Right ventricle myocardium superior (tissue), 1 donor: ENCODE measurements at places on chromosomes 5 and 9.
A peak's percentile ranks its signal among the peaks of the same experiment; 100 is the strongest.

DNA sequence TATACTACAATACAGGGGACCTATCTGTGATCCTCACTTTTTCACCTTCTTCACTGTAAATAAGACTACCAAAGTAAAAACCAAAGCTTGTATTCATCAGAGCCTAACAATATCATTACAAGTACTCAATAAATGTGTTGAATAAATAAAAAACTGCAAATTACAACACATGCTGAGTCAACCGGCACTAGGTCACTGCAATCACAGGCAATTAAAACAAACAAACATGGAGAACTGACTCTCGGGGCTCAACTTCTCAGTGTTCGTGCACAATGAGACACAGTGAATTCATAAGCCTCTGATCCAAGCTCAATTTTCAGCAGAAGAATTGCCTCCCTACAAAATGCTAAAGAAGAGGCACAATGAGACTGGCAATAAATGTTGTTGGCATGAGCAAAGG lies 69.2 kb downstream of the CDK5RAP2 start:
- DNase-seq: no peak

GRCh38 chr5:24005384-24005783 lies 498.0 kb downstream of the PRDM9 start:
- no peak for DNase-seq

GRCh38 chr5:141850786-141851185 lies 27.4 kb downstream of the PCDH1 start:
- DNase-seq: no peak

GRCh38 chr9:97387936-97388684 lies 23.8 kb upstream of the TDRD7 start:
- no peak for DNase-seq

DNA sequence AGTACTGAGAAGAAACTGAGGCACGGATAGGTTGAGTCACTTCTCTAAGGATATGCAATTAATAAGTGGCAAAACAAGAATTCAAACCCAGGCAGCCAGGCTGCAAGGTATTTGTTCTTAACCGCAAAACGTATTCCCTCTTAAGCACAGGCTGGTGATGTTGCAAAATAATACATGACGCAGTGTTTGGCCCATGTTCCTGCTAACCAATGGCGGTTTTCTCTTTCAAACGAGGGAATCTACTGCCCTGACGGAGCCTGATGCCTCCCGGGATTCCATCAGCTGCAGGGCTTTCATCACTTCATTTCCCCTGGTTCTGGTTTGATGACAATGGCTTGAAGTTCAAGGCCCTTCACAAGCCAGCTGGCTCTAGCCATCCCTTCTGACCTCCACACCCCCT lies 154.8 kb downstream of the SLIT3 start:
- DNase-seq: peak; percentile 46

DNA sequence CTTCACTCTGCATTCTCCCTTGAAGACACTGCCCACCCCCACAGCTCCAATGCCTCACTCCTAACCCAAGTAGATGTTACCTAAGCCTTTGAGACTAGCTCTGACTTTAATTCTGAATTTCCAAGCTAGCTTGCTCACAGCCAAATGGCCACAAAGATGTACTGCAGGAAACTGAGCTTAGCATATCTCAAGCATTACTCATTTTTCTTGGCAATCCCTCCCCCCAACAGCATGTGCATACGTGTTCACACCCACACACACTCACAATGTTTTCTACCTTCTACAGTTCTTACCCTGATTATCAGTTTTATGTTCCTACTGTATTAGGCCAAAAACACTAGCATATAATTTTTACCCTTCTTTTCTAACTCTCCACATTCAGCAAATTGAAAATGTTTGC lies 13.7 kb upstream of the GRIA1 start:
- no peak for DNase-seq

DNA sequence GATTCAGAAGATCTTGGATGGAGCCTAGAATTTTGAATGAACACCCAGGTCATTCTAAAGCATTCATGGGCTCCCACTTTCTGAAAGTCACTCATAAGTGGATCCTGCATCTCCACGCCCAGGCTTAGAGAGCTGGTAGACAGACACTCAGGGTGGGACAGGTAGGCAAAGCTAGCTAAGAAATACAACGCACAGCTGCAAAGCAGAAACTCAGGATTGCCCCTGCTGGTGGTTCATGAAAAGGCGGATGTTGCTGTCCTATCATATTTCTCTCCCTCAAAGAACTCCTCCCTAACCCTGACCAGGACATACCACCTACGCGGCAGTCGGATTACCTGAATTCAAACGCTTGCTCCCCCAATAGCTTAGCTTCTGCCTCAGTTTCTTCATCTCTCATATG lies 226.5 kb downstream of the GLIS3 start:
- DNase-seq: no peak

- DNase-seq: no peak
Observed at GRCh38 chr9:22160221-22160620, 151.1 kb upstream of the CDKN2B start.

GRCh38 chr9:77841739-77842386 lies 189.7 kb downstream of the GNAQ start:
- DNase-seq: no peak

- no peak for DNase-seq
Observed at GRCh38 chr5:116930616-116931015, 356.0 kb upstream of the SEMA6A start.

DNA sequence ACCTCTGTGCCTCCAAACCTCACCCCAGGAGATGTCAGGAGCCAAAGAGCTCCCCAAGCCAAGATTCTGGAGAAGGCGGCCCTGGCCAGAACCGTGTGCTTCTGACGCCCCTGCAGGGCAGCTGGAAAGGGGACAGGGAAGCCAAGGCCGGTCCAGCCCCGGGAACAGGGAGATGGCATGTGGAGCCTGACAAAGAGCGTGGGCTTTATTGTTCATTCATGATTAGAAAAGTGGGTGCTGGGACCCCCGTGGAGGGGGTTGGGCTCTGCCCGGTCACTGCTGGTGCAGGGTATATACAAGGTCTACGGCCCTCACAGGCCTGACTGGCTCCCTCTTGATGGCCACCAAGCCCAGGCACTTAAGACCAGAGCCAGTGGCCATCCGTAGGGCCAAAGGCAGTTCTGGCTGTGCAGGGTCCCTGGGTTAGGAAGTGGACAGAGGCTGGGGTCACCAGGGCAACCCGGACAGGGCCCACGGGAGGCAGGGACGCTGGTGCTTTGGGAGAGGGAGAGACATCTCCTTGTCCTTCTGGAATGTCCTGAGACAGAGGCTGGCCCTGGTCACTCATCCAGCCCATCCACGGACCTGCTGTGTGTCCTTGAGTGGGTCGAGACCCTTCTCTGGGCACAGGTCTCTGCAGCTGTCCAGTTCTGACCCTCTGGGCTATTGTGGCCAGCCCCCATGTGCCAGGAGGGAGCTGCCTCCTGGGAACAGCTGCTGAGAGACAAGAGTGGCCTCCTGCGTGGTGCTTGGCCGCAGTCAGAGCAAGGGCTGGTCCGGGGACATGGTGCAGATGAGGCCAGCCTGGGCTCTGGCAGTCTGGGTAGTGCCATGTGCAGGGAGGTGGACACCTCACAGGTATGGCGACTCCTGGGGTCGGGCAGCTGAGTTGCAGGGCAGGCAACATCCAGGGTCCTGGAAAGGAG lies 12.5 kb downstream of the NINJ1 start:
- DNase-seq: peak; percentile 29

GRCh38 chr5:168947212-168947868 lies 353.6 kb downstream of the SLIT3 start:
- peak; percentile 53 for DNase-seq

DNA sequence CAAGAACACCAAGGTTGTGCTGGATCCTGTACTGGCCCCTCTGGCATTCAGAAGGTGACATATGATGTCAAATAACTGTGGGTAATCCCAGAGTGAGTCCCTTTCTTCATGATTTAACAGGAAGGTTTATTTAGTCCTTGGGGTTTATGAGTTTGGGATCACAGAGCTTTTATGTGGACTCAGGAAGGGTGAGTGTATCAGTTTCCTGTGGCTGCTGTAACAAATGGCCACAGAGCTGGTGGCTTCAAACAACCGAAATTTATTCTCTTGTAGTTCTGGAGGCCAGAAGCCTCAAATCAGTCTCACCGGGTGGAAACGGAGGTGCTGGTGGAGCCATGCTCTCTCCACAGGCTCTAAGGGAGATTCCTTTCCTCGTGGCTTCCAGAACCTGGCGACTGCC lies 157.7 kb downstream of the MELK start:
- no peak for DNase-seq

DNA sequence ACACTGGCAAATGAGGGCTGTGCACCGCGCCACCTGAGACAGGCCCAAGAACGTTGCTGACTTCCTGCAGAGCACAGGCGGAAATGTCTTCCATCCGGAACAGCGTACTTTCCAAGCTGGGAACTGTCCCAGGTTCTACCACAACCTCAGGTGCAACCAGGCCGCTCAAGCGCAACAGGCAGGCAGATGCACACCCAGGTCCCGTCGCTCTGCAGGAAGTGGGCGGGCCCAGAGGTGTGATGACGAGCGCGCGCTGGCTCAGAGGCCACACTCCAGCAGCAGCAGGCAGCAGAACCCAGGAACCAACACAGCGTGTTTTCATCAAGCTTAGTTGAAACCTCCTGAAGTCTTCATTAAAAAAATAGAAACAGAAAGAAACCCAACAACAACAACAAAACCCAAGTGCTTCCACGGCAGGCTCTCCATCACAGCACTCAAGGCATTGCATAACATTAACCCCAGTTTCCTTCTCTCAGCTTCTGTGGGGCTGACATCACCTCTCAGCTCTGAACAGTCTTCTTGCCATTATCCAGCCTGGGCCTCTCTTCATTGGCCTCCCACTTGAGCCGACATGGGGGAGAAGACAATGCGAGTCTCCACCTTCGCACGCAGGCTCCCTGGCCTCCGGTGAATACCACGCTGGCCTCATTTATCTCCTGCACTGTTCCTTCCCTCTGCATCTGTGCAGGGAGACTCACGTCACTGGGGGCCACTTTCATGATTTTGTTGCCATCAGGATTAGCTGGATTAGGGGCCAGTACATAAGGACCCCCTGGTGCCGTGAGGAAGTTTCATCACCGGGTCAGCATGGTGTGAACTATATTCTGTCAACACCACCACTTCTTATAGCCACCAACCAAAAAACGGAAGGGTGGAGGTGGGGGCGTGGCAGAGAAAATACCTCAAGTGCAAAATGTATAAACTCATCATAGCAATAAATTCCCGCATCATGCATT lies 22.1 kb downstream of the PTCH1 start:
- DNase-seq: no peak

- no peak for DNase-seq
Observed at GRCh38 chr5:6692906-6693305, 20.3 kb upstream of the TENT4A start.

- DNase-seq: no peak
Observed at GRCh38 chr5:76225336-76225735, 142.2 kb downstream of the SV2C start.

GRCh38 chr5:8136271-8136670 lies 267.3 kb downstream of the MTRR start:
- DNase-seq: no peak

DNA sequence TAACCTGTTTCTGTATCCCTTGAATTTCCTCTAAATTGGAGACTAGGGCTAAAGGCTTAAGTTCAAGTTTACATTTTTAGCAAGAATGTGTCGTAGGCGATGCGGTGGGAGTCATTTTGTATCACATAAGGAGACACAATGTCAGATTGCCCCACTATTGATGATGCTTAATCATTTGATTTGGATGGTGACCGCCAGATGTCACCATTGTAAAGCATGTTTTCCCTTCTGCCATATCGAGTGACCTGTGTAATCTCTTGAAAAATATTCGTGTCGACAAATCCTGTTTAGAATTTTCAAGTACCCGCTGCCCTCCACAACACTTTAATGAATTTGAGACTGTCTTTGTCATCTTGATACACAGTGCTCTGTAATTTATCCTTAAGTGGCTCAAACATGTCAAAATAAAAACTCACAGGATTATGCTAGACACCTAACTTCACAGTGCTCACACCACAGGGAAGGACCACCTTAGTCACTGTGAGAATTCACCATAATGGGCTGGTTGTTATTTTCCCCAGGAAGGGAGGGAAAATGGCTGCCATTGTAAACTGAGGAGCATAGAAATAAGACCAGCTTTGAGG lies 34.5 kb upstream of the SLC46A2 start:
- DNase-seq: no peak

GRCh38 chr5:60948738-60949137 lies 3.7 kb downstream of the NDUFAF2 start:
- DNase-seq: no peak

- no peak for DNase-seq
Observed at GRCh38 chr5:143196601-143197259, 206.8 kb downstream of the NR3C1 start.

DNA sequence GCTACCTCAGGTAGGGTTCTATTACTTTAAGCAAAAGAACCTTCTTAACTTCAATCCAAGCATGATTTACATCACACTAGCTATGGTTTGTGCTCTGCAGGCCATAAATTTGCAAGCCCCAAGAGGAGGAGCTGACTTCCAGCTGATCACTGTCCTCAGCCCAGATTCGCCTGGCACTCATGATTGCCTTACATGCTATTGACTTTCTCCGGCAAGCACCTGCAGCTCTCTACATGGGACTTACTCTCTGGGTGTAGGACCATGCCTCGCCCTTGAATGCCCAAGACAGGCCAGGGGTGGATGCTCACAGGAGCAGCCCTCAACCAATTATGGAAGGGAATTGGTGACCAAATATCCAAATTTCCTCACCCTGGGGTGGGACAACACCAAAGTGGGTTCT lies 99.8 kb downstream of the ESM1 start:
- no peak for DNase-seq

- no peak for DNase-seq
Observed at GRCh38 chr5:139207297-139208000, 9.3 kb upstream of the SIL1 start.

DNA sequence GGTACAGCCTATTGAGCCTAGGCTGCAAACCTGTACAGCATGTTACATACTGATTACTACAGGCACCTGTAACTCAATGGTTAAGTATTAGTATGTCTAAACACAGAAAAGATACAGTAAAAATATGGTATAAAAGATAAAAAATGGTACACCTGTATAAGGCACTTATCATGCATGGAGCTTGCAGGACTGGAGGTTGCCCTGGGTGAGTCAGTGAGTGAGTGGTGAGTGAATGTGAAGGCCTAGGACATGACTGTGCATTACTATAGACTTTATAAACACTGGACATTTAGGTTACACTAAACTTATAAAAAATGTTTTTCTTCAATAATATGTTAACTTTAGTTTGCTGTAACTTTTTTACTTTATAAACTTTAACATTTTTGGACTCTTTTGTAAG lies 171.3 kb downstream of the SLC28A3 start:
- DNase-seq: no peak

DNA sequence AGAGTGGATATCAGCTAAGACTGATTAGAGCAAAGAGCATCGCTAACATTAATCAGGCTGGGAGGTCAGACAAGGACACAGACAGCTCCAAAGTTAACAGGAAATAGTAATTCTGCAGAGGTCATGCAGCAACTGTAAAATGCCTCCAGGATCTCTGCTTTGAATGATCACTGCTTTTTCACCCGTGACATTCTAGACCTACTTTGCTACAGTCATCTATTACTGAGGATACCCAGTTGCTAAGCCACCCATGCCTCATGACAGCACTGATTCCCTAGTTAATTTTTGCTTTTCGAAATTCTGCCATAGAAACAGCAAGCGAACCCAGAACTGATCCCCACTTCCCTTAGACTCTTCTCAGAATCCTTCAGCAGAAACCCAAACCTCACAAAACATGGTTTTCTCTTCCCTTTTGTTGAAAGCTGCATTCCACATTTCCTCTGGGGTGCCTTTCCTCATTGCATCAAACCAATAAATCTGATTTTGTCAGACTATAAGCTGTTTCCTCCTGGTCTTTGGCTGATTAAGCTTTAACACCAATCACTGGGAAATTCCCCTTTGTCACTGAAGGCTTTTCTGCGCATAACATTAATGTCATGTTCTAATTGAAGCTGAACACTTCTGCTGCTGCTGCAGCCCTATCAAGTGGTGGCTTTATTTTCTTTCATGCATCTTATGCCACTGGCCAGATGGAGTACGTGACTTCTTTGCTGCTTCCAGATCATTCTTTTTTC lies 201.1 kb upstream of the CHD1 start:
- DNase-seq: no peak
